NK-92 treated with Interleukin-12 subunit alpha and Interleukin-12 subunit beta, amount 100 ng/mL, for 24 hours (cell line): ENCODE measurements at places on chromosomes 5 and 9.

GRCh38 chr5:95244479-95244878, 40.4 kb downstream of the MCTP1 start:
- no peak for DNase-seq

- DNase-seq, result peak; percentile 11
Measured at GRCh38 chr9:114155263-114155994, at the start of gene COL27A1. TSS of gene COL27A1 (plus strand) at chr9:114155537. CDS start at chr9:114155951, 414 bp downstream.

DNA sequence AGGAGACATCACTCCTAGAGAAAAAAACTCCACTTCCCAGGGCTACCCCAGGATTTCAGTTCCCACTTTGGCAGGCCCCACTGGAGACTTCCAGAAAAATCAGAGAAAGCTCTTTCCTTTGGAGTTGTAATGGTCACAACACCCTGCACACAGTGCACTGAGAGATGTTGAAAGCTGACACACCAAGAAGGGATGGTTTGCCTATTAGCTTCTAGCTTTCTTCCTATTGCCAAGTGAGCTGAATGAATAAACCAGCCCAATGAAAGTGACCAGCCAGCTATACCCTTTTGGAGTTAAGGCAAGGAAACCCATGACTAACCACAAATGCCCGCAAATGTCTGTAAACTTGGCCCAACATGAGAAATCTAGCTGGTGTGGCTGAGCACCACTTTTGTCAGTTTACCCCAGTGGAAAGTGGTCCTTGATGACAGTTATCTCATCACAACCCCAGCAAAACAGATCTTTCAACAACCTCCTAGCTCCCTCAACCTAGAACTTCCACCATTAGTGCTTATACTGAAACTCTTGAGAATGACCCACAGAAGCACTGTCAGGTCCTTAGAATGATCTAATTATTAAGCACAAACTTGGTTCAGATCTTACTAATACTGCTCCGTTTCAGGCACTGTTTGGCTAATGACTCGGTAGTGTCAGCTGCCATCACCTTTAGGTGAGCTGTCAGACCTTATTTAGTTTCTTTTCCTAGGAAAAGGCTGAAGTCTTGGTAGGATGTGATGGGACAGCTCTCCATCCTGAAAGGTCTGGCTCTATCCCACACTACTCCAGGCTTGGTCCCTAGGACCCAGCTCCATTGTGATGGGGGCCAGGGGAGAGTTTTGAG, 11.2 kb downstream of the IRF1 start:
- DNase-seq, result no peak

GRCh38 chr5:114416254-114416653, 54.4 kb downstream of the KCNN2 start:
- no peak for DNase-seq

DNA sequence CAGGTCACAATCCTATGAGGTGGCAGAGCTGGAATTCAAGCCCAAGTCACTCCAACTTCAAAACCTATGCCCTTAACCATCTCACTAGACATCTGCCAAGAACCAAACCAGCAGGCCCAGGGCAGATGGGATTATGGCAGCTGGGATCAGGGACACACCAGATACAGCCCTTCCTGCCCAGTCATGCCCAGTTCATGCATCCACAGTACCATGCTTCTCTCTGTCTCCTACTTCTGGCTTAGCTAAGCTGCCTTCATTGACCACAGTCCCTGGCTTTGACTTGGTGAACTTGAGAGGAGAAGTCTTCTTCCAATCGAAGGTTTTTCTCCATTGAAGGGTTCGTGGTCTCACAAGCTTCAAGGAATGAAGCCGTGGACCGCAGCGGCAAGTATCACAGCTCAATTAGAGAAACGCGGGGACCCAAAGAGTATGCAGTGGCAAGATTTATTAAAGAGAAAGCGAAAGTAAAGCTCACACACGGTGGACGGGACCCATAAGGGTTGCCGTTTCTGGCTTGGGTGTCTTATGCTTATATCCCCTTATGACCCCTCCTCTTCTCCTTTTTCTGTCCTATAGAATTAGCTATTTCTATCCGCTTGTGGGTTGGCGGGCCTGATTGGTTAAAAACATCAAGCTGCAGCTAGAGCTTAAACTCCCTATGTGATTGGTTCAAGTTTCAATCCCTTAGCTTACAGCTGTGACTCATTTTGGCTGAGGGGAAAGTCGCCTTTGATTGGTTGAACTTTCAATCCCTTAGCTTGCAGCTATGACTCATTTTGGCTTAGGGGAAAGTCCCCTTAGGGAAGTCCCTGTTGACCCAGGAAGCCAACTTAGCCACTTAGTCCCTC, 101.2 kb downstream of the TRIM36 start:
- peak; percentile 17 for DNase-seq

GRCh38 chr9:95132366-95133324, 184.9 kb downstream of the FANCC start:
- DNase-seq, result no peak

DNA sequence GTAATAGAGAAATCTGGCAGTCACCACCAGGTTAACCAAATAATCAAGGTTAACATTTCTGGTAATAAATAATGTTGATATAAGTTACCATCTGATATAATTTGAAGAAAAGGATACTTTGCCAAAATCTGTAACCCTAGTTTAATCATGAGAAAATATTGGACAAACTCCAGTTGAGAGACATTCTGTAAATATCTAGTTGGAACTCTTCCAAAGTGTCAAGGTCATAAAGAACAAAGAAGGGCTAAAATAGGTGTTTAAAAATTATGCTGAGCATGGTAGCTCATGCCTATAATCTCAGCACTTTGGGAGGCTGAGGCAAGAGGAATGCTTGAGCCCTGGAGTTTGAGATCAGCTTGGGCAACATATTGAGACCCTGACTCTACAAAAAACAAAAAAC, 253.3 kb downstream of the MRPS30 start:
- no peak for DNase-seq

DNA sequence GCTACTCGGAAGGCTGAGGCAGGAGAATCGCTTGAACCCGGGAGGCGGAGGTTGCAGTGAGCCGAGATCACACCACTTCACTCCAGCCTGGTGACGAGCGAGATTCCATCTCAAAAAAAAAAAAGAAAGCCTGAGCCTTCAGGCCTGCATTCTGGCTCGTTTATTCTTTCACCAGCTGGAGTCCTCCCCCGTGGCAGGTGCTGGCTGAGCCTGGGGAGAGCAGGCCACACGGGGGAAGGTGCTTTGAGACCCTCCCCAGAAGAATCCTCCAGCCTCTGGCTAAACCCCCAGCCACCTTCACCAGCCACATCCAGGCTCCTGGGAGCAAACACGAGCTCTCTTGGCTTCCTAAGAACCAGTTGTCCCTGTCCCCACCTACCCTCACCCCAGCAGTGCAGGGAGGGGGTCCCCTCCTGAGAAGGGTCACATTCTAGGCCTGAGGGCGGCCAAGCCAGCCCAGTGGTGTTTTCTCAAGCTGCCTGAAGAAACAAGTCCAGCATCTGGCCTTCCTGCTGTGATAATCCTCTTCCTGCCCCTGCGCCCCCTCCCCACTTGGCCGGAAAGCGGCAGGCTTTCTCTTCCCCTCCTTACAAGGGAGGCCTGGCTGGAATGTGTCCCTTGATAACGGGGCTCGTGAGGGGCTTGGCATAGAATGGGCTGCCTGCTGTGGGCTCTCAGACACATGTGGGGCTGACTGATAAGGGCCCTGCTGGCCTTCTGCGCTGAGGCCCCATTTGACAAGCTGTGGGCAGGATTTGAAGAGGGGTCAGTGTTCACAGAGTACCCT, 41.5 kb downstream of the PLPP7 start:
- DNase-seq, result no peak
